ENCODE measurements at places on chromosomes 5 and 9.

- DNase-seq = no peak
Observed at GRCh38 chr9:132982458-132982857, 4.0 kb downstream of the GFI1B start.

- no peak for DNase-seq
Observed at GRCh38 chr9:115972362-115972761, 181.2 kb upstream of the PAPPA start.

DNA sequence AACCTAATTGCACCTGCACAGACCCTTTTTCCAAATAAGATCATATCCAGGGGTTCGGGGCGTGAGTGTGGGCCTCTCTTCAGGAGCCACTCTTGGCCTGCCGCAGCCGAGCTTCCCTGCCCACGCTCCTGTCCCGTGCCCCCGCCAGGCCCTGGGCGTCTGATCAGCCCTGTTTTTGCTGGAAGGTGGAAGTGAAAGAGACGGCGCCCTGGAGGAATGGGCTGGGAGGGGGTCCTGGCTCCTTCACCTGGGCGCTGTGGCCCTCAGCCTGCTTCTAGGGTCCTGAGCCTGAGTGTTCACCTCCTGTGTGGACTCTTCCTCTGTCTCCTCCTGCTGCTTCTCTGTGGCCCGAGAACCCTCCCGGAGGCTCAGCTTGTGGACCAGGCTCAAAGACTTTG lies 11.2 kb upstream of the COL5A1 start:
- no peak for DNase-seq

DNA sequence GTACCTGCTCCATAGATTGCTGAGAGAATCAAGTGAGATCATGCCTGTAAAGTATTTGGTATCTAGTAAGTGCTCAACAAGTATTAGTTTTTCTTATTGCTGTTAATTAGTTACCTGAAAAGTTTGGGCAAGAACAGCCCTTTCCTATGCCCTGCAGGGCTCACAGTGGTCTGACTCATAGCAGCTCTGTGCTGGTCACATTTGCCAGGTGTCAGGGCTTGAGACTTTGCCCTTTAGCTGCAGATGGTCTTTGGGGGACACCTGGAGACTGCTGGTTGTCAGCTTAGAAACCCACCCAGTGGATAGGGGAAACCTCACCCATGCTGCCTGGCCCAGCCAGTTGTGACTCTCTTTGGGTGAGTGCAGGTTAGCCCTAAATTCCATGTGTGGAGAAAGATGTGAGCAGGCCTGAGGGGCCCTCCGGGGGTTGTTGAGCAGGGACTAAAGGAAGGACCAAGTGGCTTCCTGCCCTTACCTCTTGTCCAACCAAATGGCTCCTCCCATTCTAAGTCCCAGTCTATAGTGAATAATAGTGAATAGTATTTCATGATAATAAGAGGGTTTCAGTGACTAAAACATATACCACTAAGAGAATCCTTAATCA lies 9.0 kb downstream of the COL27A1 start:
- DNase-seq = no peak

DNA sequence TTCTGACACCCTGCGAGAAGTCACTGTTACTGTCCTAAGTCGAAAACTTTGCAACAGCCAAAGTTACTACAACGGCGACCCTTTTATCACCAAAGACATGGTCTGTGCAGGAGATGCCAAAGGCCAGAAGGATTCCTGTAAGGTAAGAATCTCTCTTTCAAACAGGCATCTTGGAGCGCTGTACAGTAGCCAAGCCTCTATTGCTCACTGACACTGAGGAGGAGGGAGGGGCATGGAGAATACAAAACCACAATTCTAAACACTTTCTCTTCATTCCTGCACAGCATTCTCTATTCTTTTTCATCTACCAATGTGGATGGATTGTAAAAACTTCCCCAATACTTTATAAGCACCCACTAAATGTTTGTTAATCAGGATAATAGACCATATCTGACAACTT lies 7.4 kb downstream of the GZMK start:
- no peak for DNase-seq

DNA sequence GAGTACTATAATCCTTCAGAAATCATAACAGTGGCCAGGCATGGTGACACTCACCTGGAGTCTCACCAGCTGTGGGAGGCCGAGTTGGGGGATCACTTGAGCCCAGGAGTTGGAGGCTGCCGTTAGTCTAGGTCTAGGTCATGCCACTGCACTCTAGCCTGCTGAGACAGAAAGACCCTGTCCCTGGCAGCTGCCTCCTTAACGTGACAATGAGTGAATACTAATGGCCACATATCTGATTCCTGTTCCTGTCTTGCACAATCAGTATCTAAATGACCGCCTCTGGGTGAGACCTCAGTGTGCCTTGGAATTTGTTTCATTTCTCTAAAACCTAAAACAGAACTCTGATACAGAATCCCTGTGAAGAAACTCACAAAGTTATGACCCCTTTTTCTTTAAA lies 131.0 kb upstream of the DAB2 start:
- no peak for DNase-seq

DNA sequence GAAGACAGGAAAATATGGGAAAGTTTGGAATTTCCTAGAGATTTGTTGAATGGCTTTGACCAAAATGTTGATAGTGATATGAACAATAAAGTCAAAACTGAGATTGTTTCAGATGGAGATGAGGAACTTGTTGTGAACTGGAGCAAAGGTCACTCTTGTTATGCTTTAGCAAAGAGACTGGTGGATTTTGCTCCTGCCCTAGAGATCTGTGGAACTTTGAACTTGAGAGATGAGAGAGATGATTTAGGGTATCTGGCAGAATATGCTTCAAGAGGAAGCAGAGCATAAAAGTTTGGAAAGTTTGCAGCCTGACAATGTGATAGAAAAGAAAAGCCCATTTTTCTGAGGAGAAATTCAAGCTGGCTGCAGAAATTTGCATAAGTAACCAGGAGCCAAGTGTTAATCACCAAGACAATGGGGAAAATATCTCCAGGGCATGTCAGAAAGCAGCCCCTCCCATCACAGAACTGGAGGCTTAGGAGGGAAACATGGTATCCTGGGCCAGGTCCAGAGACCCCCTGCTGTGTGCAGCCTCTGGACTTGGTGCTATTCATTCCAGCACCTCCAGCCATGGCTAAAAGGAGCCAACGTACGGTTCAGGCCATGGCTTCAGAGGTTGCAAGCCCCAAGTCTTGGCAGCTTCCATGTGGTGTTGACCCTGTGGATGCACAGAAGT lies 114.3 kb upstream of the STARD4 start:
- DNase-seq = no peak

- no peak for DNase-seq
Observed at GRCh38 chr5:92979716-92980115, 601.3 kb downstream of the NR2F1-AS1 start.

DNA sequence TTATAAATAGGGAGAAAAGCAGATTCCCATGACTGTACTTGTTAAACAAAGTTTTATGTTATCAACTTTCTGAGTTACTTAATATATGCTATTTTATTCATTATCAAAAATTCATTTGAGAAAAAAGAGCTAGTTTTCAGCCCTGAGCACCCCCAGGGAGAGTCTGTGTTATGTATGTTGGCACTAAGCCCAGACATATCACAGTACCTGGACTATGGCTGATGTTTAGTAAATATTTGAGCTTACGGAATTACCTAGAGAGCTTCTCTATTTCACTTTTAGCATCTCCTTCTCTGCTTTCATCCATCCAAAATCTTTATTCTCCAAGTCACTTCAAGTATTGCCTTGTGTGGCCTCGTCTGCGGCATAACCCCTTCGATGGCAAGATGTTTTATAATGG lies 225.9 kb upstream of the PCSK5 start:
- DNase-seq = no peak

GRCh38 chr9:88143179-88143578 lies 4.9 kb upstream of the SPATA31C2 start:
- DNase-seq = no peak

All from esophagus muscularis mucosa (tissue), 4 donors.